NCI-H2081 treated with DMSO at 0.1 percent for 48 hours (cell line): ENCODE measurements at places on chromosomes 13 and 19.

DNA sequence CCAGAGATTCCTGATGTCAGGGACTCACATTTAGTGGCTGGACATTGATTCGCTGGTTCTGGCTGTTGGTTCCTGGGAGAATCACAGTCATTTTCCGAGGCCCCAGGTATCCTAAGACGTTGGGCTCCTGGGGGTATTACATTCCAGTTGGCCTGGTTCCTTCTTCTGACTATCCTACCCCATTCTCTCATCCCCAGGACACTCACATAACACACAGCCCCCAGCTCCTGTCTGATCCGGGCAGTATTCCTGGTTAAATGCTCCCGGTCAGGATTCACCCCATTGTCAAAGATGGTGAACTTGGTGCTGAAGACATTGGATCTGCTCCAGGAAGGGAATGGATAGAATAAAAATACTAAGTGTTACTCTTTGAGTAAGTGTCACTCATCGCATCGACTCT is 11.5 kb downstream of the PPP1R15A start:
- DNase-seq = no peak

DNA sequence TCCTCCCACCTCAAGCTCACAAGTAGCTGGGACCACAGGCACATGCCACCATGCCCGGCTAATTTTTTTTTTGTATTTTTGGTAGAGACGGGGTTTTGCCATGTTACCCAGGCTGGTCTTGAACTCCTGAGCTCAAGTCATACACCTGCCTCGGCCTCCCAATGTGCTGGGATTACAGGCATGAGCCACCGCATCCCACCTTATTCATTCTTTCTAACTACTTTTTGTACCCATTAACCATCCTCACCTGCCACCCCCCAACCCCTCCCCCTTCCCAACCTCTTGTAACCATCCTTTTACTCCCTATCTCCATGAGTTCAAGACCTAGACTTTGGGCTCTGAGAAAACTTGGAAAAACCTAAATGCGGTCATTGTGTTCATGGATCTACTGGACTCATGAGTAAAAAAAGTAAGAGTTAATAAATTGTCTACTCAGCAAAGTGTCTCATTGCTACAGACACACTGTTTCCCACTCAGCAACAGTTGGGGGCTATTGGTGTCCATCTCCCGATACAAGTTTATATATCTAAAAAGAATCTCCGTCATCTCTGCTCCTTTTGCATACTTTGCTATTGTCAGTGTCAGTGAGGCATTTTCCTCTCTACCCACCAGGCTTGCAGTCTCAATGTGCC is 44.1 kb upstream of the MEDAG start:
- DNase-seq = no peak

DNA sequence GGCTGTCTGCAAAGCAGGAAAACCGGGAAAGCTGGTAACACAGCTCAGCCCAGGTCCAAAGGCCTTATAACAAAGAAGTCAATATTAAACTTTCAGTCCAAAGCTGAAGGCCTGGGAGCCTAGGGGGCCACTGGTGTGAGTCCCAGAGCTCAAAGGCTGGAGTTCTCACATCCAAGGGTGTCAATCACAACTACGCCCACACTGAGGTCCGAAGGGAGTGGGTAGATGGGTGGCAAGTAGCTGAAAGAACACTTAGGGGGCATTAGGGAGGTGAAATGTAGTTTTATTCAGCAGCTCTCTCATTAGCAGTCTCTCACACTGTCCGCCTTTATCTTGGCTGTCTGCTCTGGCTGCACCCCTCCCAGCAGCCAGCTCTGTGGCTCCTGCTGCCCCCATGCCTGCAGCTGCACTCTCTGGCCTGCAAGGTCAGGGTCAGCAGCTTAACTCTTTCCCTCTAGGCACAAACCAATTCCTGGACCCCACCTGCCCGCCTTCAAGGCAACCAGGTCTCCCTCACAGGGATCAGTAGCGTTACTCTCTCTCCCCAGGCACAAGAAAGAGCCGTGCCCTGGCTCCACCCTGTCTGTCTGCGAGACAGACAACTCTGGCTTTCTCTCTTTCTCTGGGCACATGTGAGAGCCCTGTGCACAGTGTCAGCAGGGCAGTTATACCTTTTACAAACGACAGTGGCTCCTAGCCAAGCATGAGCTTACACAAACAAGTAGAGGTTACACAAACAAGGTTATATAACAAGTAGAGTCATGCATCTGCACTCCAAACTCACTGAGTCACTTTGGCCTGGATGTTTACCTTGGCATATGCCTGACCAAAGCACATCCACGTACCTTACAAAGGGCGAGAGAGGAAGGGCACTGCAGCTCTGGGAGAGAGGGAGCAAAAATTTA is 249.4 kb upstream of the PCDH20 start:
- DNase-seq = no peak

DNA sequence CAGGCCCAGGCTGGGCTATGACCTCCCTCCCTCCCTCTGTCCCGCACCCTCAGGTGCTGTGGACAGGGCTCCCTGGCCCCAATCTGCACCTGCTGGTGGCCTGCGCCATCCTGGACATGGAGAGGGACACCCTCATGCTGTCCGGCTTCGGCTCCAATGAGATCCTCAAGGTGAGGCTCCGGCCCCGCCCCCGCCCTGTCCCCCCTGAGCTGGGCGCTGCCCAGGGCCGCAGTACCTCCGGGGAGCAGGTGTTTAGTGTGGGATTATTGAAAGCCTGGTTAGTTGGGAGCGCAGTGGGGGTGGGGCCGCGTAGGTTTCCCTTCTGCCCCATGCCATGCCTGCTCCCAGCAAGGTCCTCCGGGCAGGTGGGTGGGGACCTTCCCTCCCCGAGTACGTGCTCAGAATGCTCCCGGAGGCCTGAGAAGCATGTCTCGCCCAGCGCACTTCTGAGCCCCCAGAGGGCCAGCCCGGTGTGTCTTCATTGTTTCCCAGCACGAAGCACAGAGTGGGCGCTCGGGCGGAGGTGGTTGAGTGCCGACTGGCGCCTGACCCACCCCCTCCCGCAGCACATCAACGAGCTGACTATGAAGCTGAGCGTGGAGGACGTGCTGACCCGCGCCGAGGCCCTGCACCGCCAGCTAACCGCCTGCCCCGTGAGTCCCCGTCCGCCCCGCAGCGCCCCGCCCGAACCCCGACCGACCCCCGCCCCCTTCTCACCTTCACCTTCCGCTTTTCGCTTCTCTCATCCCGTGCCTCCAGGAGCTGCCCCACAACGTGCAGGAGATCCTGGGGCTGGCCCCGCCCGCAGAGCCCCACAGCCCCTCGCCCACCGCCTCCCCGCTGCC is 8.8 kb downstream of the IL4I1 start:
- DNase-seq = no peak
